Spleen (tissue), 13 donors: ENCODE measurements at places on chromosomes 12 and 14. TPM values are rescaled to one million over a fixed set of nuclear protein-coding genes. Genes with fewer than 3 reads are reported as not detected.

DNA sequence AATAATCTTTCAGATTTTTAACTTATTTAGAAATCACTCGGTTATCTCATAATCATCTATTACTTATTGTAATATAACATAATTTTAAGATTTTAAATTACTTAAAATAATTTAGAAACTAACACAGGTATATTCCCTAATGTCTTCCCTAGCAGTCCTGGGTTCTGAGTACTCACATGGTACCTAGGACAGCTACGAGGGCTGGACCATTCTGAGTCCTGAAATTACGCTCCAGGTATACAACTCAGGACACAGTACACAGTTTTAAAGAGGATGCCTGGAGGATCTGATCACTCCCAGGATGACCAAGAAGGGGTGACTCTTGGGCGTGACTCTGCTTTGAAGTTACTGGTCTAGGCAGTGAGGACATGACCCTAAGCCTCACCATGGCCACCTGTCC lies 9.1 kb upstream of the RASSF8 start:
- no peaks in the 10 kb centered on the region for H3K36me3 ChIP-seq
- H3K4me1 ChIP-seq: no peaks in the 10 kb centered on the region
- no peaks in the 10 kb centered on the region for H3K27me3 ChIP-seq
- no peak overlapping the region for H3K4me3 ChIP-seq

DNA sequence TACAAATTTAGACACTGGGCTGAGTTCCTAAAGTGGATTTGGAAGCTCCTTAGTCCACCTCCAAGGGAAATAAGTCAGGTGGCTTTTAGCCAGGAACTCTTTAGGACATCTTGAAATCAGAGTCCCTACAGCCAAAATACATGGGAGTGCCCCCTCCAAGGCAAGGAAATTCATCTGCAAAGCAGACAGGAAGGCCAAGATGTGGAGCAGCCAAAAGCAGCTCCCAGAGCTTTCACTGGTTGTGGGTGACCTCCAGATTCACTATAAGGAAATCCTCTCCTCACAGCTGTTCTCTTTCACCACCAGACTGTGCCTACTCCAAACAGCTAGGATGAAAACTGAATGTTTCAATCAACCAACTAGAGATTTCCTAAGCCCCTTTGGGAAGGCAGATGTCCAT lies 6.6 kb downstream of the TTC9 start:
- peaks cover 6% of the 10 kb centered on the region for H3K27me3 ChIP-seq
- DNase-seq: no peak
- H3K27ac ChIP-seq: no peak overlapping the region
- H3K4me1 ChIP-seq: peaks cover 10% of the 10 kb centered on the region

GRCh38 chr14:57122129-57122528 lies 146.6 kb downstream of the EXOC5 start:
- H3K36me3 ChIP-seq: no peaks in the 10 kb centered on the region
- no peak overlapping the region for H3K27ac ChIP-seq
- H3K27me3 ChIP-seq: no peaks in the 10 kb centered on the region
- DNase-seq: no peak
- no peaks in the 10 kb centered on the region for H3K4me1 ChIP-seq
- no peak overlapping the region for H3K4me3 ChIP-seq

GRCh38 chr14:93304771-93305170 lies 28.1 kb downstream of the BTBD7 start:
- H3K27ac ChIP-seq: no peak overlapping the region
- no peaks in the 10 kb centered on the region for H3K36me3 ChIP-seq
- H3K4me1 ChIP-seq: peaks cover 89% of the 10 kb centered on the region
- DNase-seq: no peak
- H3K27me3 ChIP-seq: no peaks in the 10 kb centered on the region

GRCh38 chr14:103072595-103073366 lies 11.2 kb upstream of the LBHD2 start:
- H3K4me3 ChIP-seq: no peak overlapping the region
- DNase-seq: peak; percentile 75
- no peak overlapping the region for H3K27ac ChIP-seq
- H3K27me3 ChIP-seq: no peaks in the 10 kb centered on the region

DNA sequence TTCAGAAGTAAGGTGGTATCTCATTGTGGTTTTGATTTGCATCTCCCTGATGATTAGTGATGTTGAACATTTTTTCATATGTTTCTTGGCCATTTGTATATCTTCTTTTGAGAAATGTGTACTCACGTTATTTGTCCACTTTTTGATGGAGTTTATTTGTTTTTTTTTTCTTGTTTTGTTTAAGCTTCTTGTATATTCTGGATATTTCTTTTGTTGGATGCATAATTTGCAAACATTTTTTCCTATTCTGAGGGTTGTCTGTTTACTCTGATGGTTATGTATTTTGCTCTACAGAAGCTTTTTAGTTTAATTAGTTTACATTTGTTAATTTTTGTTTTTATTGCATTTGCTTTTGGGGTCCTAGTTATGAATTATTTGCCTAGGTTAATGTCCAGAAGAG lies 927.4 kb upstream of the LRFN5 start:
- no peak overlapping the region for H3K4me3 ChIP-seq
- no peak overlapping the region for H3K27ac ChIP-seq
- no peaks in the 10 kb centered on the region for H3K27me3 ChIP-seq
- no peaks in the 10 kb centered on the region for H3K36me3 ChIP-seq

GRCh38 chr12:115260762-115261675 lies 577.0 kb upstream of the TBX3 start:
- no peak overlapping the region for H3K4me3 ChIP-seq
- no peaks in the 10 kb centered on the region for H3K36me3 ChIP-seq
- no peaks in the 10 kb centered on the region for H3K27me3 ChIP-seq
- no peaks in the 10 kb centered on the region for H3K4me1 ChIP-seq

DNA sequence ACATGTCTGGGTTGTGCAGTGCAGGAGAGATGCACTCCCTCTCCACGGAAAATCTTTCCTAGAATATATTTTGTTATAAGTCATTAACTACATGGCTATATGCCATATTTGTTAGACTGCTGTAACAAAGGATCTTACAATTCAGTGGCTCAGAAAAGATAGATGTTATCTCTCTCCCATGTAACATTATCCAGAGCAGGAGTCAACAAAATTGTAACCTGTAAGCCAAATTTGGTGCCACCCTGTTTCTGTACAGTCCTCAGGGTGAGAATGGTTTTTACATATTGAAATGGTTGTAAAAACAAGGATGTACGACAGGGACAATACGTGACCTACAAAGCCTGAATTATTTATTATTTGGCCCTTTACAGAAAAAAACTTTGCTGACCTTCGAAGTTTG lies 155.5 kb downstream of the KIF21A start:
- H3K36me3 ChIP-seq: no peaks in the 10 kb centered on the region
- no peak overlapping the region for H3K27ac ChIP-seq
- no peak overlapping the region for H3K4me3 ChIP-seq
- no peaks in the 10 kb centered on the region for H3K4me1 ChIP-seq

DNA sequence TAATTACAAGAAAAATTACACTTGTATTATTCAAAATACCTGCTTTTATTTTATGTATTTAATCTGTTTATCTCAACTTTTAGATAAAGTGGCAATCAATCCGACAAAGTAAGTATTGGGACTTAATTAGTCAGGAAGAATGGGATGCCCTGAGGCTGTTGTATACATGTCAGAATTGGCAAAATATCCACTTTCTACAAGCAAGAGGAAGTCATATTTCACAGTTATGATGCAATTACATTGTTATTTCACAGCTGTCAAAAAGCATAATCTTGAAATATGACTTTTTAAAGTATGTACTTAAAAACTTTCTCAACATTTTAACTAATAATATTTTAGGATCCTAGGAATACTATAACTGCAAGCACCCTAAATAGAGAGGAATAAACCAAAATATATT lies 357.1 kb upstream of the MGAT4C start:
- no peaks in the 10 kb centered on the region for H3K36me3 ChIP-seq
- H3K27me3 ChIP-seq: no peaks in the 10 kb centered on the region
- no peak for DNase-seq
- no peaks in the 10 kb centered on the region for H3K4me1 ChIP-seq
- H3K27ac ChIP-seq: no peak overlapping the region

GRCh38 chr12:63889721-63890509 lies 45.4 kb downstream of the SRGAP1 start:
- H3K27ac ChIP-seq: no peak overlapping the region
- no peaks in the 10 kb centered on the region for H3K27me3 ChIP-seq
- H3K4me1 ChIP-seq: no peaks in the 10 kb centered on the region
- no peaks in the 10 kb centered on the region for H3K36me3 ChIP-seq

DNA sequence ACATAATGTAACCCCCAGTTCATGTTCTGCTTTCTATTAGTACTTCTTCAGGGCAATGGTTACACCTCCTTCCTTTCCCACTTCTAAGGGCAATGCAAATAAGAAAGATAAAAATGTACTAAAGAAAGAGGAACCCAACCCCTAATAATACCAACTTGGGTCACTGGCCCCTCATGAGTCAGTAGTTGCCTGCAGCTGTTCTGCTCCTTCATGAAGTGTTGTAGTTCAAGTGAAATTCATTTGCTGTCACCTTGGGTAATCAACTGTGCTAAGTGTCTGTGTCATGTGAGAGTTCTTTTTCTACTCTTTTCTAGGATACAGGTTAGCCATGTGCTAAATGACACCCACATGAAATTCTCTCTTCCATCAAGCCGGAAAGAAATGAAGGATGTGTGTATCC lies 91.8 kb downstream of the PLXNC1 start:
- no peak for DNase-seq
- H3K27me3 ChIP-seq: no peaks in the 10 kb centered on the region
- peaks cover 14% of the 10 kb centered on the region for H3K4me1 ChIP-seq
- H3K27ac ChIP-seq: peak overlapping the region; percentile 66

DNA sequence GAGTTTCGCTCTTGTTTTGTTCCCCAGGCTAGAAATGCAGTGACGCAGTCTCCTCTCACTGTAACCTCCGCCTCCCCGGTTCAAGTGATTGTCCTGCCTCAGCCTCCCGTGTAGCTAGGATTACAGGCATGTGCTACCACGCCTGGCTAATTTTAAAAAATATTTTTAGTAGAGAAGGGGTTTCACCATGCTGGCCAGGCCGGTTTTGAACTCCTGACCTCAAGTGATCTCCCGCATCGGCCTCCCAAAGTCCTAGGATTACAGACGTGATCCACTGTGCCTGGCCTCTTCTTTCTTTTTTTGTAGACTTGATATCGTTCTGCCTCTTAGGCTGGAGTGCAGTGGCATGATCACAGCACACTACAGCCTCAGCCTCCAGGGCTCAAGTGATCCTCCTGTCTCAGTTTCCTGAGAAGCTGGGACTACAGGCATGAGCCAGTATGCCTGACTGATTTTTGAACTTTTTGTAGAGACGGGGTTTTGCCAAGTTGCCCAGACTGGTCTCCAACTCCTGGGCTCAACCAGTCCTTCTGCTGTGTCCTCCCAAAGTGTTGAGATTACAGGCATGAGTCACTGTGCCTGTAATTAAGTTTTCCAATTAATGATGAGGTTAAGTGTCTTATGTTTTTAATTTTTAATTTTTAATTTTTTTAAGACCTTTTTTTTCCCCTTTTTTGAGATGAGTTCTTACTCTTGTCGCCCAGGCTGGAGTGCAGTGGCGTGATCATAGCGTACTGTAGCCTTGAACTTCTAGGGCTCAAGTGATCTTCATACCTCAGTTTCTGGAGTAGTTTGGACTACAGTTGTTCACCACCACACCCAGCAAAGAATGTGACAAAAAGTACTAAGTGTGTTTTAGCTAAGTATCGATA lies 10.2 kb downstream of the RCOR1 start:
- DNase-seq: no peak
- H3K27ac ChIP-seq: no peak overlapping the region
- peaks cover 87% of the 10 kb centered on the region for H3K4me1 ChIP-seq

DNA sequence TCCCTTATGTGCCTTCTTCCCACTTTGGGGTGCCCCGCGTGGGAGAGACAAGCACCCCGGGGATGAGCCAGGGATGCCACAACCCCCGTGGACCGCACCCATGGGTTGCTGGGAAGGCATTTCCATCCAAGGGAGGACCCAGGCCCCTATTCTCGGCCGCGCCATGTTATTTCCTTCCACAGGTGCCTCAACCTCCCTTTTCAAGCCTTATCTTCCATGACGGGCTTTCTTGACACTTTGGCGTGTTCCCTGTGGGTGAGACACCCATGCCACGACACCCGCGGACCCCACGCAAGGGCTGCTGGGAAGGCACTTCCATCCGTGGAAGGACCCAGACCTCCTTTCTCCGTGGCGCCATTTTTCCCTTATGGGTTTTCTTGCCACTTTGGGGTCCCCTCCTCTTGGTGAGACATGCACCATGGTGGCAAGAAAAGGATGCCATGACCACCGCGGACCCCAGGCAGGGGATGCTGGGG lies 269.2 kb downstream of the ALG10 start:
- no peaks in the 10 kb centered on the region for H3K4me1 ChIP-seq
- no peak overlapping the region for H3K4me3 ChIP-seq
- no peaks in the 10 kb centered on the region for H3K27me3 ChIP-seq
- peak; percentile 70 for DNase-seq
- no peaks in the 10 kb centered on the region for H3K36me3 ChIP-seq

INHBC gene
- polyA plus RNA-seq: not detected

FSCB gene
- not detected for polyA plus RNA-seq

FBLN5 gene
- 26.4 TPM for polyA plus RNA-seq

PRH2 gene
- polyA plus RNA-seq: 0.32 TPM

BEGAIN gene
- polyA plus RNA-seq: 6.9 TPM

FGD6 gene
- polyA plus RNA-seq: 1.7 TPM

PEX5 gene
- polyA plus RNA-seq: 14.4 TPM

GPR135 gene
- polyA plus RNA-seq: 0.27 TPM

HPD gene
- polyA plus RNA-seq: 0.78 TPM

ALDH1L2 gene
- polyA plus RNA-seq: 0.26 TPM

RPS6KA5 gene
- polyA plus RNA-seq: 2.5 TPM
